Heart right ventricle (tissue), 16 donors: ENCODE measurements at places on chromosomes 12 and 14. TPM values are rescaled to one million over a fixed set of nuclear protein-coding genes. Genes with fewer than 3 reads are reported as not detected.

DNA sequence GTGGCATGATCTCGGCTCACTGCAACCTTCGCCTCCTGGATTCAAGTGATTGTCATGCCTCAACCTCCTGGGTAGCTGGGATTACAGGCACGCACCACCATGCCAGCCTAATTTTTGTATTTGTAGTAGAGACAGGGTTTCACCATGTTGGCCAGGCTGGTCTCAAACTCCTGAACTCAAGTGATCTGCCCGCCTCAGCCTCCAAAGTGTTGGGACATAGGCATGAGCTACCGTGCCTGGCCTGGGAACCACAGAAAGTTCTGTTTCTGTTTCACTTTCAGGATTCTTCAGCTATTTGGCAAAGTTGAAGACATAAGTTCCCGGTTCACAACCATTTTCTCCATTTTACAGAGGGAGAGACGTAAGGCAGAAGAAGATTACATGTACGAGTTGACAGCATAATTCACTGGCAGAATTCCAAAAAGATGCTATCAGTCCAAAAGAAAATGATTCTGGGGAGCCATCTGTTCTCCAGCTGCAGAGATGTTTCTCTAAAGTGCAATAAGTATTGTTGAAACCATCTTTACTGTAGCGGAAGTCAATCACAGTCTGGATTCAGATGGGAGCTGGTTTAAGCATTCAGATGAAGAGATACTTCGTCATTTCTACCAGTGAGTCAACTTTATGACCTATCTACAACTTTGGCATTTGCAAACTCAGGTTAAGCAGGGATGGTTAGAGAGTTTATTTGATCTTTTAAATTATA, 8.1 kb upstream of the RNF34 start:
- no peak overlapping the region for H3K27ac ChIP-seq
- H3K4me3 ChIP-seq: no peak overlapping the region
- no peaks in the 10 kb centered on the region for H3K27me3 ChIP-seq
- peaks cover 4% of the 10 kb centered on the region for H3K4me1 ChIP-seq
- no peaks in the 10 kb centered on the region for H3K36me3 ChIP-seq
- no peak for DNase-seq

DNA sequence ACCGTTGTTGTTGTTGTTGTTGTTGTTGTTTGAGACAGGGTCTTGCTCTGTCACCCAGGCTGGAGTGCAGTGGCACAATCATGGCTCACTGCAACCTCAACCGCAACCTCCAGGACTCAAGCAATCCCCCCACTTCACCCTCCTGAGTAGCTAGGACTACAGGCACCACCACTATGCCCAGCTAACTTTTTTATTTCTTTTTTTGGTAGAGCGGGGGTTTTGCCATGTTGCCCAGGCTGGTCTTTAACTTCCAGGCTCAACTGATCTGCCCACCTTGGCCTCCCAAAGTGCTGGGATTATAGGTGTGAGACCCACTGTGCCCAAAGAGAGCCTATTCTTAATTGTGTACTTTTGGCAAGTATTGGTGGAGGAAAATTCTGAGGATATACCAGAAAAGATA, 25.7 kb downstream of the MOK start:
- no peak overlapping the region for H3K4me3 ChIP-seq
- no peak for DNase-seq
- peaks cover 9% of the 10 kb centered on the region for H3K4me1 ChIP-seq

- H3K27ac ChIP-seq: no peak overlapping the region
- H3K4me1 ChIP-seq: no peaks in the 10 kb centered on the region
- no peak for DNase-seq
Measured at GRCh38 chr12:89477633-89478279, 46.8 kb downstream of the GALNT4 start.

DNA sequence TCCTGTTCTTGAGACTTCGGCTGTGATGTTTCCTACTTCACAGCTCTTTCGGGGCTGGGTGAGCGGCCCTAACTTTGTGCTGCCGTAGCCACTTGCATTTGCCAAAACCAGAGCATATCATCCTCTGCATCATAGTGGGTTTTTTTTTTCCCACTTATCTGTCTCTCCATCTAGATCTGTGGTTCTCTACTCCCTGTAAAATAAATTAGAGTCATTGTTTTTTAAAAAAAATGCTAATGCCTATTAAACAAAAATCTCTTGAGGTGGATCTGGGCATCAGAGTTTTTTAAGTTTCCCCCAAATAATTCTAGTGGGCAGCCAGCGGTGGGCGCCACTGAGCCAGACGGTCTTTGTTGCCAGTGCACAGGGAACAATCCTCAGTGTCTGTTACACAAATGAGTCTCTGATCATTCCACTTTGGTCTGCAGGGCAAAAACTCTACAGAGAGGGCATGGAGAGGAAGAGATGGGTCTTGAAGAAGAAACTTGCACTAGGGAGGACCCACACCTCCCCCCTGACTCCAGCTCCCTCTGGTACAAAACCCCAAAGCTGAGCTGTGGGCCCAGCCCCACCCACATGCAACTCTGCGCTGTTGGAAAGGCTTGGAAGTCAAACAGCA, 62.4 kb upstream of the BCL2L14 start:
- DNase-seq: no peak
- H3K27ac ChIP-seq: no peak overlapping the region
- no peaks in the 10 kb centered on the region for H3K4me1 ChIP-seq
- no peak overlapping the region for H3K4me3 ChIP-seq

Gene PRH2
- total RNA-seq: not detected

Gene DPF3
- 31.0 TPM for total RNA-seq

Gene ASCL1
- total RNA-seq: not detected
